Renal cortical epithelial cell (primary cell): ENCODE measurements at places on chromosomes 1 and 21. TPM values are rescaled to one million over a fixed set of nuclear protein-coding genes. Genes with fewer than 3 reads are reported as not detected.

- no peak for DNase-seq
Observed at GRCh38 chr1:95615421-95615820, 381.4 kb downstream of the RWDD3 start.

DNA sequence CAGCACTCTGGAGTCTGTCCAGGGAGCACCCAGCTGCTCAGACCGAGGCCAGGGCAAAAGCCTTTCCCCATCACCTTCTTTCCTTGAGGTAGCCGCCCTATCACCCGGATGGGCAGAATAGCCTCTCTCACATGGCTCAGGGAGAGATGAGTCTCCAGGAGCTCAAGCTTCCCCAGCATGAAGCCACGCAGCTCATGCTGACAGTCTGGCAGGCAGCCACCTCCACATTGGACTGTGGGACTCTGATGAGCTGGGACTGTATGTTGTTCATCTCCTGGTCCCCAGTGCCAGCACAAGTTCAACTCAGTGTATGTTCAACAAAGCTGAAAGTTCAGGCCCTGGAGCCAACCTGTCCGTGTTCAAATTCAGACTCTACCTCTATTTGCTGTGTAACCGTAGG is 75.2 kb upstream of the ZC3H12A start:
- no peak for DNase-seq

GRCh38 chr1:177789956-177790355 is 179.9 kb downstream of the SEC16B start:
- DNase-seq, result no peak

- no peak for DNase-seq
Observed at GRCh38 chr1:30384286-30385245, 338.8 kb downstream of the MATN1 start.

DNA sequence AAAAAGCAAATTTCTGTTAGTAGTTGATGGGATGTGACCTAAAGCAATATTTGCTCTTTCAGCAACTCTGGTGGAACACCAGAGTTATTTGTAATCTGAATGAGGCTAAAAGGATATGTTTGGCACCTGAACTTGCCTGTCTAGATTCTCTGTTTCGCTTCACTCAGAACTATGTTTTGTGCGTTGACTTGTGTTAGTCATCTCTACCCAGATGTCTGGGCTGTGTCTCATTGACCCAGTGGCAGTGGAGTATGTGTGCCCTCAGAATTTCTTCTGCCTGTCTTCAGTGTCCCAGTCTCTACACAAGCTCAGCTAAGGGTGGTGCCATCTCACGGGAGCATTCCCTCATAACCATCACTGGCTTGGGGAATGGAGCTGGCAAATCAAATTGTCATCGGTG is 13.9 kb downstream of the KCNK1 start:
- peak; percentile 18 for DNase-seq

GRCh38 chr1:98147280-98147679 is 226.4 kb upstream of the DPYD start:
- no peak for DNase-seq

- DNase-seq, result peak; percentile 46
Observed at GRCh38 chr1:51433269-51433971, 85.6 kb downstream of the EPS15 start.

AMPD1 gene
- not detected in 2 replicates for total RNA-seq

GRCh38 chr1:87203904-87204303 is 124.8 kb upstream of the LMO4 start:
- DNase-seq, result no peak

CHI3L2 gene
- total RNA-seq, result 1.6 and 3.0 TPM in 2 replicates

- DNase-seq, result no peak
Observed at GRCh38 chr1:185880779-185881333, 146.7 kb downstream of the HMCN1 start.

IFI44L gene
- 10.8 and 12.2 TPM in 2 replicates for total RNA-seq

DNA sequence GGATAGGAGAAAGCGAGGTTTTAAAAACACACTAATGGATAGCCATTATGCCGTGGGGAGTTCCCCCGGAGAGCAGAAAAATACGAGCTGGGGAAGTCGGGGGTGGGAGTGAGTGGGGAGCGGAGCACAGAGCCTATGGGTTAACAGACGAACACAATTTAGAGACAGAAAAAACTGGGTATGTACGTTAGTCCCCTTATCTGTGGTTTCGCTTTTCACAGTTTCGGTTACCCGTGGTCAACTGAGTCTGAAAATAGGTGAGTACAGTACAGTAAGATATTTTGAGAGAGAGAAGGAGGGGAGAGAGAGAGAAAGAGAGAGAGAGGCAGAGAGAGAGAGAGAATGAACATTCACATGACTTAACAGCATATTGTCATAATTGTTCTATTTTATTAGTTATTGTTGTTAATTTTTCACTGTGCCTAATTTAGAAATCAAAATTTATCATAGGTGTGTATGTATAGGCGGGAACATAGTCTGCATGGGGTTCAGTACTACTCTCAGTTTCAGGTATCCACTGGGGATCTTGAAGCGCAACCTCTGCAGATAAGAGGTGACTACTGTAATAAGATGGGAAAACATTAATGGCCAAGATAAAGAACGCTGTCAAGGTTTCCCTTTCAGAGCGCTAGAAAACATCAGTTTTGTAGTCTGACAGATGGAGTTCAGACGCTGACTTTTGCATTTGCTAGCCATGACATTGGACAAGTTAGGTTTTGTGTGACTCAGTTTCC is 125.6 kb upstream of the LMO4 start:
- no peak for DNase-seq

IFNLR1 gene
- total RNA-seq, result 4.0 and 6.1 TPM in 2 replicates

- no peak for DNase-seq
Observed at GRCh38 chr21:42539342-42539741, 25.7 kb downstream of the SLC37A1 start.

DNA sequence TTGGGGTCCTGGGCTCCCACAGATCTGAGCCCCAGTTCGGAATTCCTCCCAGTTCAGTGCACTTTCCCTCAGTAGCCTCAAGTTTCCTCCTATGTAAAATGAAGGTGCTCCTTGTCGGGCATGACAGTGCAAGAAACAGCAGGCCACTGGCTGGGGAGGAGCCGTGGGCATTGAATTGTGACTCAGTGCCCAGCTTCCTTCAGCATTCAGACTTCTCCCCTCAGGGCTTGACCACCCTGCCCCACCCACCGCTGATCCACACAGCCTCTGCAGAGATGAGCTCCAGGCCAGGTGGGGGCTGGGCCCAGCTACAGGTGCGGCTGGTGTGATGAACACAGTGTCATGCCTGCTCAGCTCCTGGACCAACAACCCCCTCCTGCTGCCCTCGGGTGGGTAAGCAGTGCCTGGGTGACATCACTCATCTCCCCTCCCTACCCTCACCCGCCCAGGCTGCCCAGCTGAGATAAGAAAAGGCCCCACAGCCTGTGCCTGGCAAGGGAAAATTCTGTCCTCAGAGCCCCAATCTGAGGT is 4.9 kb downstream of the MOB3C start:
- DNase-seq, result peak; percentile 67

PGBD5 gene
- total RNA-seq, result 19.7 and 54.5 TPM in 2 replicates

- no peak for DNase-seq
Observed at GRCh38 chr1:188719735-188720134, 1757.9 kb downstream of the BRINP3 start.
